ENCODE measurements at places on chromosomes 2 and 18.

DNA sequence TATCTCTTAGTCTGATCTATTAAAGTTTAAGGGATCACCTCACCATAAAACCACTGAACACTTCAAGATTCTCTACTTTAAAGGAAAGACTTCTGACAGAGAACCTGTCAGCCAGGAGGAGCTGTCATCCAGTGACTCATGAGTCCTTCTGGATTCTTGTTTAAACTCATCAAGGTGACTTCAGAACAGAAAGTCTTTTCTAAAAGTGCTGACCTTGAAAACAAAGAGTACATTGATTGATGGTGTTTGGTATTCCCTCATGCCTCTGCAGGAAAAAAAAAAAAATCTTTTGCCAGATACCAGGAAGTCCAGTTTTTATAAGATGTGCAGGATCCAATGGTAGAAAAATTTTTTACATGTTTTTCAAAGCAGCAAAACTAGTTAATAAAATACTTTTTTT lies 12.3 kb downstream of the DSG2 start:
- no peak for DNase-seq

DNA sequence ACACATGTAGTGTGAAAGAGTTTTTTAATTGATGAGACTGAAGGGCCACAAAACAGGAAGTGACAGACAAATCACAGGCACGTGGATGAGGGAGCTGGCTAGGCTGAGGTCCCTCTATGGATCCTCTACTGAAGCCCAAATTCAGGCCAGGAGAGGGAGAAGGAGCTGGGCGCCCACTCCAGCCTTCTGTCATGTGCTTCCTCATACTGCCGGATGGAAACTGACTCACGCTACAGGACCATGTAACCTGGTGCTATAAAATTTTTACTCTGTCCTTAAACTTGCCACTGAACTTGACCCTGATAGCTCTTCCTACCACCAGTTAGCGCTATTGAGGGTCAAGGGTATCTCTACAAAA lies 31.3 kb downstream of the PSTPIP2 start:
- DNase-seq: no peak

DNA sequence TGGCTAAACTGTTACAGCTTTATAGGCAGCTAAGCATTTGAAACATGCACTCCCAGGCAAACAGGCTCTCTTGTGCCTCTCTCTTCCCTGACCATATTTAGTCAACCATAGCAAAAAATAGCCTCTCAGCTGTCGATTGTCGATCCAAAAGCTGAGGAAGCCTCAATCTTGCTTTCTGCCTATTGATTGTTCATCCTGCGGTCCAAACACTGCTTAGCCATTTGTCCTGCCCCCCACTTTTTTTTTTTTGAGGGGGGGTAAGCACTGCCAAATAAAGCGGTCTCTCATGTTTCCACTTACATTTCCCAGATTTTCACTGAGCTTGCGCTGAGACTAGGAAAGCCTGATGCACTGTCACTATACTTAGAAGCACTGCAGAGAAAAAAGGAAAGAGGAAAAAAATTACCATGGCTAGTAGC lies 90.8 kb downstream of the MIB1 start:
- DNase-seq: no peak

DNA sequence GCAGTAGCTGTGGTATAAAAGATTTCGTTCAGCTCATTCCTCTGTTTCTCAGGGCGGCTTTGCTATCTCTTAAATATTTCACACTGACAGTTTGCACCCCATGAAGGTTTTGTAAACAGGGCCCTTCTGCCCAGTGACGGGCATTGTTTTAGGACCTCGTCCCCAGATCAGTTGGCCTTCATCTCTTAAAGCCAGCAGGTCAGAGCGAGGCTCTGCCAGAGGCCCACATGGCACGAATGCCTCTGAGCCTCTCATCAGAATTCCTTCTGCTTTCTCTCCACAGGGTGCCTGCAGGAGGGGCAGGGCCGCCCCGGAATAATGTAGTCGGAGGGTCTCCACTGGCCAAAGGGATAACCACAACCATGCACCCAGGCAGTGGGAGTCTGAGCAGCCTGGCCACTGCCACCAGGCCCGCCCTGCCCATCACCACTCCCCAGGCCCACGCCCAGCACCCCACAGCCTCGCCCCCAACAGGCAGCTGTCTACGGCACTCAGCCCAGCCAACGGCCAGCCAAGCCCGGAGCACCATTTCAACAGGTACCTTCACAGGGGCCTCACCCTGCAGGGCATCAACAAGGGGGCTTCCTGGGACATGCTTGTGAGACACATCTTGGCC lies 177.0 kb downstream of the SEPTIN10 start:
- no peak for DNase-seq

GRCh38 chr2:50953021-50953420 lies 78.9 kb downstream of the NRXN1 start:
- DNase-seq: no peak

DNA sequence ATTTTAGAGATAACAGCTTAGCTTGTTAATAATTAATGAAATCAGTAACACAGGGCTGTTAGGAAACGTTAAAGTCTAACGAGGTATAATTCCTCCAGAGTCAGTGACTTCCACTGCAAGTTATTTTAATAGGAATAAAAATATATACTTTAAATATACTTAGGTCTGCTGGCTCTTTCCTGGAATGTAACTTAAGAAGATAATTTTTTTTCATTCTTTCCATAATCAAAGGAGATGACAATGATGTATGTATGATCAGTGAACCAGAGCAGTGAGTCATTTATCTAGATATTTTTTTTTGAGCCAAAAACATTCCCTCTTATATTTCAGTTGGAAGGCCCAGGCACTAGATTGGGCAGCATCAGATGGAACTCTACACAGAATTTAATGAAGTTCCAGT lies 104.2 kb upstream of the LYPD1 start:
- no peak for DNase-seq

DNA sequence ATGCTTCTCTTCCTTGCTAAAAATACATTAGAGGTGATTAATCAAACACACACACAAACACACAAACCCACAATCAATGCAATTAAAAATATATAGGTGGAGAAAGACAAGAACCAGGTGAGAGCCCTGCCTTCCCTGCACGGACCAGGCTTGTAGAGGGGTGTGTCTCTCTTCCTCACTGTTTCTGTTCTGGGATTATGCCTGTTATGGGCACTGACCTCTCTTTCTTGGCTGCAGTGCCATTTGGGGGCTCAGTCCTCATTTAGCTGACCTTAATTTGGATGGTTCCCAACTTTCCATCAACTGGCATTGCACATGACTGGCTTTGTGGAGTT lies 89.8 kb downstream of the SH3RF3 start:
- no peak for DNase-seq

DNA sequence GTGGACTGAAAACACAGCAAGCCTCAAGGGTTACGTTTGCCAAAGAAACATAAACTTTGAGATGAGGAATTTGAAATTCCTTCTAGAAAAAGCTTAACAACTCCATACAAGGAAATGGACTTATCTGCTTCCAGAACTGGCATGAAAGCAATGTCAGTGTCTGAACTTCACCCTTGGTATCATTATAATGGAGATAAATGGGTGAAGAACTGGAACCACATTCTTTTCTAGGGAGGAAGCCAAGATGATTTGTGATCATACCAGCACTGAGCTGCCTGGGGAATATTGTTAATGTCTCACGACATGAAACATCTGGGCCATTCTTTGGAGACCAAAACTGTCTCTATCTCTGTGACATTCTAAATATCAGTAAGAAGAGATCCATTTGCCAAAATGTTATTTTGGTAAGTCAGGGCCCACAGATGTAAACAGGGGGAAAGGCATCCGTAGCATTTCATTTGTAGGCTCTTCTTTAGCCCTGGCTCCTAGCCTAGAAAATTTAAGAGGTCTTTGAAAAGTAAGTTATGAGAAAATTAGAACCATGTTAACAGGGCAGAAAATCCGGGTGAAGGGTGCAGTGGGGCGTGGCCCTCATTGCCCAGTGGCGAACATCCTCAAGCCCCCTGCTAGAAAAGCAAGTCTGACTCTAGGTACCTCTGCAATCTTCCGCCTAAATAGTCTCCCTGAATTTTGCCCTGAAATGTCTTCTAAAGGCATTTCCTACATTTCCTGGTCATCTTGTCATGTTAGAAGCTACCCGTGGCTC lies 295.3 kb upstream of the EPAS1 start:
- DNase-seq: no peak

DNA sequence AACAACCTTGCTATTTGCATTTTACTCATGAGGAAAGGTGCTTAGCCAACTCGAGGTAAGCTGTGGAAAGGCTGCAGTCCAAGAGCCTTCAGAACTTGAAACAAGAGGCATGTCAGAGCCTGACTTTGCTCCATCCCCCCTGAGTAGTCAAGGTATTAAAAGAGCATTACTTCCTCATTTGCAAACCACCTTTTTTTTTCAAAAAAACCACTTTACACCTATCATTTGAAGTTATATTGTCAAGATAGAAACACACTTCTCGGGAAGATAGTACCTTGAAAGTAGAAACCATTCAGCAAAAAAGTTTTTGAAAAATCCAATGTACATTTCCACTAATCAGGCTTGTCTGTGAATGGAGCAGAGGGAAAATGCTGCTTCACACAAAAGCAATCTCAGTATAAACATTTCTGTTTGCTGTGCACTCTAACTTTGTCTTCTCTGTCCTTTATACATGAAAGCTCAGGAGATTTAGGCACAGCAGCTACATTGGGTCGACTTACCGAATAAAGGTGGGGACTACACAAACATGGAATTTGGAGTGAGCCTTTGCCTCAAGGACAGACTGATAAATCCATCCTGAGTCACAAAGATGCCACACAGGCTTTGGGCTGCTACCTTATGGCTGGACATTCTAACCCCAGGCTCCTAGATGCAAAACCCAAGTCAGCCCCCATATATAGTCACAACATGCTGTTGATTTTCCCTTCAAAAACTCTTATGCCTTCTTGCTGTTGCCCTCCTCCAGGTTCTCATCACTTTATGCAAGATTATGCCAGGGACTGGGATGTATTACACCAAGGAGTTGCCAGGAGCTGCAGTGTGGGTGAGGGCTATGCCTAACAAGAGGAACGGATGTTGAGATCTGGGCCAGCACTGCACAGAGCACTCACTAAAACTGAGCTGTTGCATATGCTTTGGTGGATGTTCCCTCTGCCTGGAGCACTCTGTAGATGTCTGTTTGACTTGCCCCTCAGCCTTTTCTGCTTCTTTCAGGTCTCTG lies 41.4 kb upstream of the EML4 start:
- no peak for DNase-seq

- no peak for DNase-seq
These were observed 55.3 kb upstream of the B3GNT2 start for GRCh38 chr2:62140426-62141141.

GRCh38 chr2:216696321-216696720 lies 972 bp upstream of the IGFBP5 start:
- no peak for DNase-seq

DNA sequence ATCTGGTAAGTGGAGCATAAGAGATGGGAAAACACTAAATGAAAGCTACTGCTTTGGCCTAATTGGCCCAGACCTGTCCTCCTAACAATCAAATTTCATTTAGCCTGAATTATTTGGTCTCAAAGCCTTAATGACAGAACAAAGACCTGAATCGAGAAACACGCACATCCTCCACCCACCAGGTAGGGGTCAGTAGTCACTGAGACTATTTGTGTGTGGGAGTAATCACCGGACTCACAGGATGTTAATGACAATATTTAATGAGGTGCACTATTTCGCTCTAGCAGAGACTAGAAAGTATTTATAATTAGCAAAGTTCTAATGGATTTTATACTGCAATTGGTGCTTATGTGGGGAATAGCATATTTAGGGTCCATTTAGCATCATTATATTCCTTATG lies 68.1 kb downstream of the RBM43 start:
- DNase-seq: no peak

DNA sequence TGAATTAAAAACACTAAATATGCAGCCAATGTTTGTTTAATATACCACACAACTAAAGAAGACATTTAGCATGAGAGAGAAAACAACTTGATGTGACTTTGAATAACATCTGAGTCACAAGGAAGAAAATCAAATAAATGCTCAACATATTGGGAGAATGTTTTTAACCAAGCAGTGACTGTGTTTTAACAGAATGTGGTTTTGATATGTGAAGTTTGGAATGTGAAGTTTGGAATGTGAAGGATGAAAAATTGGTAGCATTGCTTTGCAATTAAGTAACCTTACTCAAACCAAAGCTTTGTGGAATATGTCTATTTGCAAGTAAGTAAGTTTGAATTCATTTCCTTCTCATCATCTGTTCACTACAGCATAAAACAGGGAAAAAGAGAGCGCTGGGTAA lies 128.2 kb upstream of the DNAJC10 start:
- no peak for DNase-seq

GRCh38 chr2:24785671-24786321 lies 7.4 kb downstream of the PTRHD1 start:
- DNase-seq: no peak

DNA sequence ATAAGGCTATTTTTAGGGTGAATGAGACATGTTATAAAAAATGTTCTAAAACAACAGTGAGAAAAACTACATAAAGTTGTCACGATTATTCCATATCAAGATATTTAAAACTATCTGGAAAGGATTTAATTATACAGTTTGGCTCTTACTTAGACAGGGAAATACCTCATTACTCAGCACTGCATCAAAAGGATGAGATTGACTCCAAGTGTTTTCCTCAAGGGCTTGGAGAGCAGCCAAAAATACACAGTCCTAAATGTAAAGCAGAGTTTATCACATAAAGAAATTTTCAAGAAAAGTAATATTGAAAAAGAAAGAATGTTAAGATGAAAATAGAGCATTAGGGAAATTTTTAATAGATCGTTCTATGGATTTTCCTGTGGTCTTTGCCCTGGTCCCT lies 285.5 kb upstream of the NETO1 start:
- DNase-seq: no peak

- no peak for DNase-seq
These were observed 16.8 kb upstream of the BOK start for GRCh38 chr2:241541564-241542277.

DNA sequence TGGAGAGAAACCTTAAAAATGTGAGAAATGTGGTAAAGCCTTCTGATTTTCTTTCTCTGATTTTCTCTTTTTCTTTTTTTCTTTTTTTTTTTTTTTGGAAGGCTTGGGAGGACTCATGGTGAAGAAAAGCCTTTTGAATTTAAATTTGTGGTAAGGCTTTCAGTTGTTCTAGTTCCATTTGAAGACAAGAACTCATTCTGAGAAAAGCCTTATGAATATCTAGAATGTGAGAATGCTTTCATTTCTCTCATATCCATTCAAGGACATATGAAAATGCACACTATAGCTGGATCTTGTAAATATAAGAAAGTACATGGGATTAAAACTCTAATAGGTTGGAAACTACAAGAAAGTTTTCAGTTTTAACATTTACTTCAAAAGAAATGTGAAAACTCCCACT lies 1045.2 kb upstream of the NRXN1 start:
- DNase-seq: no peak

- DNase-seq: no peak
These were observed 31.9 kb downstream of the TMEM131 start for GRCh38 chr2:97963880-97964279.

All from stimulated activated CD8-positive, alpha-beta memory T cell treated with anti-CD3 and anti-CD28 coated beads, Interleukin-2, amount 100 ng/mL, for 48 hours (primary cell).